Central memory CD4-positive, alpha-beta T cell (primary cell): ENCODE measurements at places on chromosomes 2 and 18.

DNA sequence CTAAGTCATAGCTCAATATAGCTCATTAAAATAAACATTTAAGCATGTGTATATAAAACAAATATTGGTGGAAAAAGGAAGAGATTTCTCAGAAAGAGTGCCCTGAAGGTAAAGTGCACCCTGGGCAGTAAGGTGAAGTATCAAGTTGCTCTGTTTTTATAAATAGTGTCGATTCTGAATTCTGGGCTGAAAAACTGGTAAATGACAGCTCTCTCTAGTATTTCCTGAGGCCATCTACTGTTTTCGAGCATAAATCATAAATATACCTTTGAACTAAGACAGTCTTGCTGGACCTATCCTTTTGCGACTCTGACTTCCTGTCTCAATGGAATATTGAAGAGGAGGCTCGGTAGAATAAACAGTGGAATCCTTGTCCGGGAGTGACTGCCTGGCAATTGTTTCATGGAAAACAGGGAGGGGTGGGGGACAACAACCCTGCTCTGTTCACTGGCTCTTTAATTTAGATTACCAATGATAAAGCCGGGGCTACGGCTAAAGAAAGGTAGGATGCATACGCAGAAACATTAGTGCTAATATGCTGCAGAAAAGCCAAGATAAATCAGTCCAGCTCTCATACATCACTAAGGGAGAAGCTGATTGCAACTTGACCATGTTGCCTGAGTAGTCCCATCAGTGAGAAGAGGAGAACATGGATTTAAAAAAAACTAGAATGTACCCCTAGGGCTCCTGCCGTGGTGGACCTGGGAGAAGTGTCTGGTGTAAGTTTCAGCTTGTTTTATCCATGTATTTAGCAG lies 124.1 kb downstream of the RAPGEF4 start:
- no peak for DNase-seq

GRCh38 chr18:58687871-58688308 lies 16.6 kb downstream of the MALT1 start:
- peak; percentile 90 for DNase-seq

DNA sequence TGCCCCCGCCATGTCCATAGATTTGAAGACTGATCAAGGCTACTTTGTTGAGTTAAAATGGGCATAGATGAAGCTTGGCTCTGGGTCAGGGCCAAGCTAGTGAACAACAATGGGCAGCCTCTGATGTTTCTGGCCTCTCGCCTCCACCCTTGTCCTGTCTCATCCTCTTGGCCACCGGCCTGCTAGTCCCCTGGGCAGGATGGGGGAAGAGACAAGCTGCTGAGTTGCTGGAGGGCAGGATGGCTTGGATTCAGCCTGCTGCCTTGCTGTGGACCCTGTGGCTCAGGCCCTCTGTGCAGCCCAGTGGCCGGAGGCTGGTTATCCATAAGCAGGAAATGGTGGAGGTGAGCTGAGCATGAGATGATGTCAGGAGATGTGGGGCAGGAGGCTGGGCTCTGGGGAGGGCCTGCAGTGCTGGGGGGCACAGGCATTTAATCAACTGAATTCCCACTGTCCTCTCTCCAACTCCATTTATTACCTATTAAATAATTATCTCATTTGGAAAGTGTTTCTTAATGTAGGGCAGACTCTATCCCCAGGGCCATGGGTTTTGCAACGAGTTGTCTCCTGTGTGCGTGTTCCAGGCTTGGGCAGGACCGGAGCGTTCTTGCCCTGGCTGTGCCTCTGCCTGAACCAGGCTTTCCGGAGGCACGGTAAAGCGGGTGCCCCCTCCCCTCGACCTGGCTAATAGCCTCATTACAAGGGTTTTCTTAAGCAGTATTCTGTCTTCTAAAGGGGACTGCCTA lies 122.9 kb downstream of the GLI2 start:
- DNase-seq: no peak

DNA sequence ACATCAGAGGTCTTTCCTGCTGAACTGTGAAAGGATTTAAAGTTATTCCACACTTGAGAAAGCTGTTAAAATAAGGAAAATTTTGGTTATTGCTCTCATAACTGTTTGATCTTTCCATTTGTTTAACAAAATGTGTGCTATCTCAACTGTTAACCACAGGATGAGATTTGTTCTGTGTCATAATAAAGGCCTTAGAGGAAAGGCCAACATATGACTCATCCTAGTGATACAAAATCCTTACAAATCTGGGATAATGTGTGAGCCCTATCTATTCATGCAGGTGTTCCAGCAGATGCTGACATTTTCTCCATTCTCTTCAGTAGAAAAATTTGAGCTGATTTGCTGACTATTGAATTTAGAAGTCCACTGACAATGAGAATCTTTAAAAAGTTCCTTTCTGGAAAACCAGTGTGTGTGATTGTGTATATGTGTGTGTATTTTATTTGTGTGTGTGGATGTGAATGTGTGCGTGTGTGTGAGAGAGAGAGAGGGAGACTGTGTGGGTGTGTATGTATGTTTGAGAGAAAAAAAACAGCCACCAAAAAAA lies 1111.9 kb upstream of the GYPC start:
- no peak for DNase-seq

- DNase-seq: no peak
Observed at GRCh38 chr2:71453404-71454220, at the start of gene DYSF. DYSF (plus strand) TSS chr2:71453561.

- DNase-seq: no peak
Observed at GRCh38 chr2:112835061-112835501, 1.5 kb downstream of the IL1B start.

GRCh38 chr2:219650426-219651248 lies 23.2 kb downstream of the SLC4A3 start:
- DNase-seq: no peak

DNA sequence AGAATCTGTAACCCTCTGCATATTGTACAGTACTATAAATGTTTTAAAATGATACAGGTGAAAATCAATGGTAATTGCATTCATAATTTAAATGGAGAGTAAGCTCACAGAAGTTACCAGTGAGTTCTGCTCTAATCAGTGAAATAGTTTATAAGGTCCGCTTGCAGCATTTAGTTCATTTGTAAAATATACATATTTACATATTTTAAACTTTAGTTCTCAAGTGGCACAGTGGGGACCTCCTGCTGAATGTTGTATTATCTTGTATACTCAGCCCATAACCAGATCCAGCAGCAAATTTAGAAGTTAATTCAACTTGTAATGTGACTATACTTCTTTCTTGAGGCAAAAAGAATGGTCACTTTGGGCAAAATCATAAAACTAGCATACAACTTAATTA lies 41.7 kb upstream of the TBR1 start:
- no peak for DNase-seq

DNA sequence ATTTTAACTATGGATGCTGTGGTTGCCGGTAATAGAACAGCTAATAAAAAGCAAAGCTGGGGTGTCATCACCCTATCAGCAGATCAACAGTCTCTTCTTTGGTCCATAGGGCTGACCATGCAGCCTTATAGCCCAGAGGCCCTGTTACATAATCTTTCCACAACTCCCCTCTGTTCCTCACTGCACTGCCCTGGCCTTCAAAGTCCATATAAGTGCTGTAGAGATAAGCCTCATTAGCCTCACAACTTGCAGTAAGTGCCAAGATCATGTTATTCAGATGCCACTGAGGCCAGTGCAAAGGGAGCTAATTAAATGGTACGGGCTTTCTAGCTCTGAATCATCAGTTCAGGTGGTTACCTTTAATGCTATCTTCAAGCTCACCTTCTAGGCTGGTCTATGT lies 89.7 kb upstream of the CXCR4 start:
- DNase-seq: no peak

DNA sequence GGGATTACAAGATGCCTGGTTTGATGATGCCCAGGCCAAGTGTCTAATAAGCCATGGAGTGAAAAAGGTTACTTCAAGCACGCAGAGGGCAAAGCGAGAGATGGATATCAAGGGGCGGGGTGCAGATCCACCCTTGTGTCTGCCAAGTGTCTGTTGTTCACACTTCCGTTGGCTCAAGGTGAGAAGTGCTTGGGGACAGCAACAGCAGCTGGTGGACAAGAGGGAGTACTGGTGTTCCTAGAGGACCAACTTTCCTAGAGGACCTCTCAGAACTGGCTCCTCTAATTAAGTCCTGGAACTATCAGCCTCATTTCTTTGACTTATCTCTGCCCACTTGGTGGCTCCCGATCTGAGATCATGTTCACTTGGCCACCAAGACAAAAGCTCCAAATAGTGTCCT lies 299.1 kb downstream of the PRKCE start:
- DNase-seq: no peak

- no peak for DNase-seq
Observed at GRCh38 chr2:203510941-203511305, 24.2 kb downstream of the RAPH1 start.

GRCh38 chr2:203451689-203452088 lies 83.4 kb downstream of the RAPH1 start:
- no peak for DNase-seq

DNA sequence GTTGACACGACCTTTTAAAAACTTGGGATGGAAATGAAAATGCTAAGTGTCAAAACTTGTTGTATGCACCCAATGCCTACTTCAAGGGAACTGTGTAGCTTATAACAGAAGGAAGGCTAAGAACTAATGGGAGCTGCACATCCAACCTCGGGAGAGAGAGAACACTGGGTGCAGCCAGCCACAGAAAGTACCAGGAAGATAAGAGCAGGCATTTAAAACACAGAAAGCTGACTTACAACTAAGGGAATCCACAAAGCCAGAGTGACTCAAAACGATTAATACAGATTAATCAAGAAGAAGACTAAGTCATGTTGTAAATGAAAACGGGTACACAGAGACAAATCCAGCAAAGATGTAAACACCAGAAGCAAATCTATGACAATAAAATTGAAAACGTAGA lies 113.4 kb downstream of the HDAC4 start:
- no peak for DNase-seq

- DNase-seq: no peak
Observed at GRCh38 chr2:143901185-143901842, 618.6 kb downstream of the ZEB2 start.

DNA sequence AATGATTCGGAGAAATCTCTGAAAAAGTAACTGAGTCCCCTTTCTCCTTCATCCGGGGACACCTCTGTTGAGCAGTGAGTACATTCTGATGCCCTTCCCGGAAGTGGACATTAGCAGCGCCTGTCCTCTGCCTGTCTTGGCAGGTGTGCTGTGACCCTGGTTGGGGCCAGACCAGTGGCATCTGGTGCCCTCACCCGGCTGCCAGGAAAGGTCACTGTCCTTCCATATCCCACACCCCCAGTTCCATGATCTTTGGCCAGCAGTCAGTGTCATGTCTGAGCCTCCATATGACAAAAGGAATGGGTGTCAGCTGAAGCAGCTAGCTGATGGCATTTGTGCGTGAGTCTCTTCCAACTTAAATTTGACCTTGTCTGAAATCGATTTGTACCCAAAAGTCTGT lies 128.1 kb downstream of the NCK2 start:
- no peak for DNase-seq

GRCh38 chr2:158414538-158414937 lies 42.0 kb downstream of the CCDC148 start:
- DNase-seq: no peak

- peak; percentile 72 for DNase-seq
Observed at GRCh38 chr2:113138428-113139322, 11.3 kb downstream of the IL1RN start.

DNA sequence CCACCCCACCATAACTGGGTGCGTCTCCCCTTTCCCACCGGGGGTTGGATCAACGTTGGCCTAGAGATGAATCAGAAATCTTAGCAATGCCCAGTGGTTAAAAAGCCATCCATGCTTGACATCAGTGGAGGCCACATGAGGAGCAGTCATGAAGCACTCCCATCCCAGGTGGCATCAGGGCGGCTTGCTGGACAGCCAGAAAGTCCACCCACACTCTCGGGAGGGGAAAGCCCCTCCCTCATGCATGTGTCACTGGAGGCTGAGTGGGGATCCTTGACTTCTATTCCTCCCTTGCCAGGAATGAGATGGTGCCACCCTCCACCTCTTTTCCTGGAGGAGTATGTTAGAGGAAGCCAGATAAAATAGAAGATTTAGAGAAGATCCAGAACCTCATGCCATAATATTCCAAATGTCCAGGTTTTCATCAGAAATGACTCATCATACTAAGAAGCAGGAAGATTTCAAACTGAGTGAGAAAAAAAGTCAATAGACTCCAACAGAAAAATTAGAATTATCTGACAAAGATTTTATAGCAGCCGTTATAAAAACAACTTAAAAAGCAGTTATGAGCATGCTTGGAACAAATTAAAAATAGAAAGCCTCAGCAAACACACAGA lies 507.1 kb upstream of the ID2 start:
- DNase-seq: no peak

DNA sequence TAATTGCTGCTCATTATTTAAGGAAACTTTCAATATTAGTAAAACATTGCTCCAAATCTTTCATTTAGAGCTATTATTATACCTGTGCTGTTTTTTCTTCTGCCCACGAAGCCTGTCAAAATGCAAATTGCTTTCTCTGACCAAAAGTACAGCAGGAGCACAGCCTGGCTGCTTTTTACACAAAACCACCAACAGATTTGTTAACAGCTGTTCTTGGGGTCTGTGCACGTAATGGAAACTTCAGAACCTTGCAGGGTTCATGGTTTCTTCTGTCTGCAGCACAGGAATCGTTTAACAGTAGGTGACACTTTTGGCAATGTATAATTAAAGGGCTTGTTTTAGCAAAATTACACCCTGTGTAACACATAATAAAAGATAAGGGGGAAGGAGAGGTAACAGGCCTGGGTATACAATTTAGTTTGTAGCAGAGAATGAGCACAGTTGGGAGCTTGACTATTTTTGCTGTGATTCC lies 447.3 kb downstream of the KCNJ3 start:
- no peak for DNase-seq

DNA sequence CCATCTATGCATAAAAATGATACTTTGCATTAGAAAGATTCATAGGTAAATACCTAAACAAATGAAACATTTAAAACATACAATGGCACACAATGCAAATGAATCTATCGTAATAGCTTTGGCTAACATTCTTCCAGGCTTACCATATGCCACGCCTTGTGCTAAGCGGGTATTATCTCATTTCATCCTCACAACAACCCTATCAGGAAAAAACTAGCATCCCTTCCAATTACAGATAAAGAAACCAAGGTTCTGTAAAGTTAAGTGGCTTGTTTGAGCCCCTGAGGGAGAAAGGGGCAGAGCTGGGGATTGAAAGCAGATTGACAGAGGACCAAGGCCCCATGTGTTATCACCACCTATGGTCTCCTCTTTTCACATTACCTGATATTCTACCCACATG lies 145.4 kb upstream of the ETAA1 start:
- no peak for DNase-seq
